ENCODE measurements at places on chromosomes 1 and 21.

DNA sequence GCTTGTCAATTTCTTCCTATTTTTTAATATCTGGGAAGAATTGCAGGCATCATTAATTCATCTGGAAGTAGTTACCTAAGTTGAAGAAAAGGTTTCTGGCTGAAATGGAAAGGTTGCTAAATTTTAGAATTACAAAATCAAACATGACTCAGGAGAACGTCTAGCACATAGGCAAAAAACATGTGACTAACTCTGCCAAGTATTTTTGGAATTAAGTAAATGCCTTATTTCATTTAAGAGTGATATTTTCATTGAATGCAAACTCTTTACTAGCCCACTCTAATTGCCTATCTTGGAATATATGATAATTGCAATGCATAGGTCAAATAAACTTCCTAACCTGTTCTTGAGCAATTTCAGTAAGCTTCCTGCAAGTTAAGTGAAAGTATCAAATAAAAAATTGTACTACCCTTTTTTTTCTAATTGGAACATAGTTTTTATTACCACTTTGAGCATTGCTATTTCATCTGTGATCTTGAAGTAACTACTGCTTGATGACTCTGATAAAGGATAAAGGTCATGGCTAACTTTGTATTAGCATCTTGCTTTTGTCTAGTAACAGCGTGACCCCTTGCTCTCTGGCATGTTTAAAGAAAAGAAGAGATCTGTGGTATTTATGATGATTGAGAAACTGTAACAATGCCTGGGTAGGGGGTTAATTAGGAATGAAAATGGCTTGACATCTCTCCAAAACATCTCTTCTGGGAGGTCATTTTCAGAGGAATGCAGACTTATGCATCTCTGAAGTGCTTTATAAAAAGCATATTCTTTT is 208.3 kb upstream of the NCAM2 start:
- peak; percentile 0 for DNase-seq

- DNase-seq, result no peak
These were observed 280.7 kb downstream of the PDE4B start for GRCh38 chr1:66073388-66073787.

GRCh38 chr1:243575070-243575469 is 275.0 kb downstream of the AKT3 start:
- DNase-seq, result peak; percentile 17

GRCh38 chr1:72296501-72296900 is 14.2 kb upstream of the NEGR1 start:
- peak; percentile 42 for DNase-seq

DNA sequence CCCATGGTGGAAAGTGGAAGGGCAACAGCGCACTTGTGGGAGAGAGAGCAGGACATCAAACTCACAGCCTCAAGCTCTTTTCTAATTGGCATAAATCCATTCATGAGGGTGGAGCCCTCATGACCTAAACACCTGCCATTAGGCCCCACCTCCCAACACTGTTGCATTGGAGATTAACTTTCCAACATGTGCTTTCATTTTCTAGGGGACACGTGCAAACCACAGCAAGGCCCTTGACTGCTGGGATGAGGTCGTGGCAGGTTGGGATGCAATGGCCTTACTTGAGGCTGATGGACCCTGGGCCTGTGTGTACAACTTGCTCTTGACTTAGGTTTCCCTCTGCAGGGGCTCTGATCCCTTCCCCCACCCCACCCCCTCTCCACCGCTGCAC is 35.9 kb upstream of the NEK2 start:
- DNase-seq, result no peak

DNA sequence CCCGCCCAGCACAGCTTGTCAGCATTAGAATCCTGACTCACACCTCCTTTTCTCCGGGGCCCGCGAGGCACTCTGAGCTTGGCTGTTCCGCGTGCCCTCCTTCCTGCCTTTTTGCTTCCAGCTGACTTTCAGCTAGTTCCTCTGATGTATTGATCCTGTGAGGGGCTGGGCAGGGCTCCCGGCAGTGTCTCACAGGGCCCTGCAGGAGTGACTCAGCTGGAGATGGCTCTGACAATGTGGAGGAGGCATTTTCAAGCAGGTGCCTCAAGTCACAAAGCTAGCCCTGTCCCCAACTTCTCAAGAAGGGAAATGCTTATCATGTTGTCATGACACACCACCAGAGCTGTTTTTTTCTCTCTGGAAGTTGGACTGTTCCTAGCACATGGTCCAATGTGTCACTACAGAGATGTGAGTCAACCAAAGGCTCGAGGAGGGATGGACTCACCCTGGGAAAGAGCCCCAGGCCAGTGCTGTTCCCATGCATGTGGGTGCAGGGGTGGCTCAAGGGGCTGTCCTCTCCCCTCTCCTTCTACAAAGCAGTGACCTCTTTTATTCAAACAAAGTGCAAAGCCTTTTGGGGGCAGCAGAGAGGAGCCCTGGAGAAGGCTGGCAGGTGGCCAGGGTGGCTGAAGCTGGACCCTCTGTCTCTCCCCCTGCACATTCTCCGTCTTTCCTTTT is 30.6 kb downstream of the SYT6 start:
- peak; percentile 36 for DNase-seq

- no peak for DNase-seq
These were observed 143.8 kb downstream of the RPS6KC1 start for GRCh38 chr1:213194855-213195254.

All from adipocyte (in vitro differentiated cells).